Fibroblast of upper back skin (primary cell): ENCODE measurements at places on chromosomes 11 and 22.

DNA sequence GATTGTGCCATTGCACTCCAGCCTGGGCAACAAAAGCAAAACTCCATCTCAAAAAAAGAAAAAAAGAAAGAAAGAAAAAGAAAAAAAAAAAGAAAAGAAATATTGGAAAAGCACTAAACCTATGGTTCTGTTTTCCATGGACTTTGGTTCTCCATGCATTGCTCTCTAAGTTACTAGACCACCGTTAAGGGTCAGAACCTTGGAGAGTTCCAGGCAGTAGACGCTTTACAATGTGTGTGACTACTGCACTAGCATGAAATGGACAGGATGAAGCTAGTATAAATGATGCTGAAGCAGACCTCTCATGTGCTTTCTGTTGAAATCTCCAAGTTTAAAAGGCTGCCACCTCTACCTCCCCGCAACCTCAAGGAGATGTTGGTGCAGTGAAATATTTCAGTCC lies 63.5 kb downstream of the SIK2 start:
- DNase-seq = peak; percentile 75

GRCh38 chr11:72436661-72437060 lies 2.3 kb upstream of the CLPB start:
- DNase-seq = no peak

GRCh38 chr11:70889411-70889810 lies 363.0 kb downstream of the SHANK2 start:
- DNase-seq = no peak

DNA sequence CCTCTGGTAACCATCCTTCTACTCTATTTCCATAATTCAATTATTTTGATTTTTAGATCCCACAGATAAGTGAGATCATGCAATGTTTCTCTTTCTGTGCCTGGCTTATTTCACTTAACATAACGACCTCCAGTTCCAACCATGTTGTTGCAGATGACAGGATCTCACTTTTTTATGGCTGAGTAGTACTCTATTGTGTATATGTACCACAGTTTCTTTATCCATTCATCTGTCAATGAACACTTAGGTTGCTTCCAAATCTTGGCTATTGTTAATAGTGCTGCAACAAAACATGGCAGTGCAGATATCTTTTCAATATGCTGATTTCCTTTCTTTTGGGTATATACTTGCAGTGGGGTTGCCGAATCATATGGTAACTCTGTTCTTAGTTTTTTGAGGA lies 286.4 kb upstream of the C11orf87 start:
- DNase-seq = no peak

GRCh38 chr22:36862251-36863242 lies 1.7 kb downstream of the NCF4 start:
- DNase-seq = no peak

DNA sequence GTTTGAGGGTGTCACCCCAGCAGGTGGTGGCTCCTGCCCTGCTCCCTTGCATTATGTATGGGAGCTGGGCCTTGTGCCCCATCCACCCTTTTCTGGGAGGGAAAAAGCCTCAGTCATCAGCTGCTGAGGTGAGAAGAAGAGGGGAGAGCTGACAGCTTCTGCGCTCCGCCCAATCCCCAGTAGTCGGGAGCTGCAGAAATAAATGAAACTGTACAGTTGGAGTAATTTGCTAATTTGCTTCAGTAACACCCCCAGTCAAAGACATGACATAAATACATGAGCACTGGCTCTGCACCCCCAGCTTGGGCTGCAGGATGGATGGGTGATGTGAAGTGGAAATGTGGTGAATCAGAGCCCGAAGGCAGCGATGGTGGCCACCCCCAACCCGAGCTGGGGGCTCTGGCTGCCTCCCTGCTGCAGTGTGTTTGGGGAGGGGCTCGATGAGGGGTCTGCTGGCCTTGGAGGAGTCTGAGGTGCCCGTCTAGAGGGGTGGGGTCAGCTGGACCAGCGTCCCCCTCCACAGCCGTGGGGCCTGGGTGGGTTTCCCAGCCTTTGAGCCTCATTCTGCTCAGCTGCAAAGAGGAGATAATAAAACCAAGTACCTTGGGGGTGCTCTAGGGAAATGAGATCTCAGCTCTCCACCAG lies 59.2 kb downstream of the MPPED1 start:
- DNase-seq = no peak

DNA sequence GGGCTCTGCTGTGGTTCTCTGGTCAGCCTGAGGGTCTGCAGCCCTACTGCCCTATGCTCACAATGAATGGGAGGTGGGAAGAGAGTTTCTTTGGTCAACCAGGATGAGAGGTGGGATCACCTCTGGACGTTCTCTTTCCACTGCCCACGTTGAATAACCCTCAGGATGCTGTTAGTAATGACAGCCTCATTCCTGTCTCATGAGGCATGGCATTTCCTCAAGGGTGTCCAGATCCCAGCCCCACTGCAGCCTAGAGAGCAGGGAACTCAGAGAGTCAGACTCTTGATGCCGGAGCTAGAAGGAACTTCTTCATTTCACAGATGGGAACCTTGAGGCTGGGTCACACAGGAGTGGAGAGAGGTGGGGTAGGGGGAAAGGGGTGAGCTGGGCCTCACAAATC lies 196.0 kb downstream of the CEP164 start:
- DNase-seq = peak; percentile 47

DNA sequence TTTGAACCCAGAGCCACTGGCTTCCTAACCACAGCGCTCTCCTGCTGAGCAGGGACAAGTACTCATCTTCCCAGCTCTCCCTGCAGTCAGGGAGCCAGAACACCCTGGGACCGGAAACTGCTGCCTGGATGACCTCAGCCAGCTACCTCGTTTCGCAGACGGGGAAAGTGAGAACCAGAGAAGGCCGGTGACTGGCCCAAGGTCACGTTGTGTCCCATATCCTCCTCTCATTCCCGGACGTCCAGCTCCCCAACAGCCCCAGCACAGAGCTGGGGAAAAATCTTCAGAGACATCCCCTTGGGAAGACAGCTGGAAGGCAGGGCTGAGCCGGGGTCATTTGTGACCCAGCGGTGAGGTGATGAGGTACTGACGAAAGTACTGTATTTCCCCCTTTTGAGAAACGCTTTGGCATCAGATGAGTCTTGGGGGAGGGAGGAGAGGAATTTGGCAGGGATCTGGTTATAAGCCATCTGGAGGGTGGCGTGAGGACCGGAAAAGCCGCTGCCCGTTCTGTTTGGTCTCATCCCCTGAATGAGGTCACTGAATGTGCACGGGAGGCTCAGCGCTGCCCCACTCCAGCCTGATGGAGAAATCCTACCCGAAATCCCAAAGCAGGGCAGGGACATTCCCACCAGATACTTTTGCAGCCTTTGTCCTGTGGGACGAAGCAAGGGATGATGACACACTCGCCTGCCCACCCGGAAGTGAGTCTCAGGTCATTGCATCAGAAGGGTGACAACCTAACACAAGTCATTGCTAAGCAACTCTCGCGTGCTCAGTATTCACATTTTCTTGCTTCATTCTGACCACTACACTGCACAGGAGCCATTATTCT lies 41.1 kb downstream of the LIF start:
- DNase-seq = peak; percentile 88

- no peak for DNase-seq
Observed at GRCh38 chr22:32331236-32331917, 26.3 kb upstream of the RFPL3 start.

DNA sequence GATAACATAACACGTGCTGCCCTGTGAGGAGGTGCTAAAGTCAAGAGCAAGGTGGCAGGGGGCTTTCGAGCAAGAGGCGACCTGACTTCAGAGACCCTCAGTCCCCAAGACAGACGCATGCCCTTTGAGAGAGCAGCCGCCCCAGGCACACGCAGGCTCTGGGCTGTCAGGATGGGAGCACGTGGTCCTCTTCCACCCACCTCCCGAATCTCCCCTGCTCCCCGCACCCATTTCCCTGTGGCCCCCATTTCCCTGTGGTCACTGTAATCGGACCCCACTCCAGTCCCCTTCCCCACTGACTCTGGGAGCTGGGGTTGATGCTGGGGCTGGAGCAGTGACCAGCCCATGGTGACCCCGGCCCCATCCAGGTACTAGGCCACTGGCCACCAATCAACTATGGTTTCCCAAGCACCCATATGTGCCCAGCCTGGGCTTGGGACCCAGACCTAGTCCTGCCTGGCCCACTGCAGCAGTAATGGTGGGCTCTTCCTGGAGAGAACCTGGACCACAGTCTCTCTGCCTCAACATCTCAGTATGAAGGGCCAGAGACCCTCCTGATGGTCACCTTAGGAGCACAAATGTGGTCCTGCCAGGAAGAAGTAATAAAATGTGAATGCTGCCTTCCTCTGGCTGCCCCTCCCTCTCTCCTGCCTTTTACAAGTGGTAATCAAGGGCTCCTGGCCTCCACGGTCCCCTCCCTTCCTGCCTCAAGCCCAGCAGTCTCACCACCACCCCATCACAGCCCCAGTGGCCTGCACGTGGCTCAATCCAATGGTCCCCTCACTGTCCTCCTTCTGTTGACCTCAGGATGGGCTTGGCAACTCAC lies 39.0 kb downstream of the IGLL5 start:
- DNase-seq = no peak

DNA sequence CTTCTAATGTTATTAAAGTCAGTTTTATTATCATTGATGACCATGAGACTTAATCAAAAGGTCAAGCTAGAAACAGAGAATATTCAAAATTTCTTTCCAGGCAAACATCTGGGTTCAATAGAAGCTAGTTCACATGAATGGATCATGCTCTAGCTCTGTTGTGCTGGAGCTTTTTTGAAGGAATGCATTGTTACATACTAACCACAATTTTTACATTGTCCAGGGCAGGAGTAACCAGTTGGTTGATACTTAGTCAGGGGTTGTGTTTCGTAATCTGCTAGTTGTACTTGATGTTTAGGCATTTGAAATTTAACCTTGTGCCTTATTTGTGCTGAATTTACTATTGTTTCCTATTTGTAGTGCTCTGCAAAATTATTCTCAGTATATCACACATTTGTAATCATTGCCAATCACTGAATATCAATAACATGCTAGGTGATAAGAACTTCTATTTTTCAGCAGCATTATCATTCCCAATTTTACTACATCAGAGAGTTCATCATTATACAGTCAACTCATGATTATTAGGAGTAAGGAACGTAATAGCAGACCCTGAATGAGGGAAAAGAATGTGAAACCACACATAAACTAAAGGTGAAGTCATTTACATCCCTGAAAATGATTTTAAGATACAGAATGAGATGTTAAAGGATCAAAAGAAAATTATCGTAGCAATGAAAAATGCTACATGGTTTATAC lies 23.2 kb downstream of the NF2 start:
- DNase-seq = peak; percentile 92

GRCh38 chr11:120510406-120511115 lies 987 bp upstream of the GRIK4 start:
- DNase-seq = no peak

DNA sequence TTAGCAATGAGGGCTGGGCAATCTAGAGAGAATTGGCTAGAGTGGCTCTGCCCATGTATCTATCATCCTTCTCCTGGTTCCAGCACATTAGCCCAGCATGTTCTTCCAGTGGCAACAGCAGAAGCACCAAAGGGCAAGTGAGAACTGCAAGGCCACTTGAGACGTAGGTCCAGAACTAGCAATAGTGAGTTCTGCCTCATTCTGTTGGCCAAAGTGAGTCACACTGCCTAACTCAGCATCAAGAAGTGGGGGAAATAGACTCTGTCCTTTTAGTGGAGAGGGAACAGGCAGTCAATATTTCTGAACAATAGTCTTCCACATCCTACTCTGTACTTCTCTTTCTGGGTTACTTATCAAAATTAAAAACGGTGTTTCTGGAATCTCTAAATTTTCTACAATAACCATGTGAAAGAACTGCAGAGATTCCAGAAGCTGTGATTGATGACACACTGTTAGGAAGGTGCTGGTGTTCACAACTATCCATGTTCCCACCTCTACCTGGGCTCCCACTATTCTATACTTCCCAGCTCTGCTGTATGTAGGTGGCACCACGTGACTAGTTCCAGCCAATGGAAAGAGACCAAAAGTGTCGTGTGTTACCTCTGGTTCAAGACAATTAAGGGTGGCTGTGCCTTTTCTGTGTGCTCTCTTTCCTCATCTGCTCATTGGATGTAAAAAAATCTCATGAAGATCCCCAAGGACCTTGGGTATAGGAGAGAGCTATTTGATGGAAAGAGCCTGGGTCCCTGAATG lies 23.4 kb upstream of the GRK3 start:
- DNase-seq = no peak

- peak; percentile 73 for DNase-seq
Observed at GRCh38 chr22:38824585-38824984, 19.2 kb downstream of the NPTXR start.

- no peak for DNase-seq
Observed at GRCh38 chr11:13603661-13604060, 64.8 kb upstream of the FAR1 start.

DNA sequence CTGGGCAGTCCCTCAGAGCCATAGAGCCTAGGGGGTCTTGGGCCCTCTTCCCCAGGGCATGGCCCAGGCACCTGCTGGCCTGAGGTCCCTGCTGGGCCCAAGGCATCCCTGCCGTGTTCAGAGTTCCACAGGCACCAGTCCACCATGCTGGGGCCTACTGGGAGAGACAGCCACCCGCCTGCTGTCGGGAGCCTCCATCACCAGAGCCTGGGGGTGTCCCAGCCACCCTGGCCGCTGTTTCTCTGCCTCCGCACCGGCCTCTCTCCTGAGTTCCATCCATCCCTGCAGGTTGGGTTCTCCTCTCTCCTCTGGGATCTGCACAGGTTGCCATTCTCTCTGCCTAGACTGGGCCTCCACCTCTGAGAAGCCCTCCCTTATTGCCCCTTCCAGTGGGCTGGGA lies 68.6 kb downstream of the KCNQ1 start:
- no peak for DNase-seq

DNA sequence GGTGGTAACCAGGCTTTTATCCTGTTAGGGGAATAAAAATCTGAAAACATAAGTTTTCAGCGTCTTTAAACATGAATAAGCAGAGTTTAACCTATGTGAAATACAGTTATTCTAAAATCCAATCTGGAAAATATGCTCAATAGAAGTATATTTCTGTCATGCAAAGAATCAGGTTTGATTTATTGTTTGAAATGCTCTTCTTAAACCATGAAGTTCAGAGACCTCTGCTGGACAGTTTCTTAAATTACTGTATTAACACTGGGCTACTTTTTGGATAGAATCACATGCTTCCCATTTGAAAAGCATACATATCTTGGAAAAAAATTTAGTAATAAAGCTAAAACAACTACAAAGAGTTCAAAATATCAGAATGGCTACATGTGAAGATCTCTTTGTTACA lies 25.4 kb downstream of the APIP start:
- peak; percentile 36 for DNase-seq

DNA sequence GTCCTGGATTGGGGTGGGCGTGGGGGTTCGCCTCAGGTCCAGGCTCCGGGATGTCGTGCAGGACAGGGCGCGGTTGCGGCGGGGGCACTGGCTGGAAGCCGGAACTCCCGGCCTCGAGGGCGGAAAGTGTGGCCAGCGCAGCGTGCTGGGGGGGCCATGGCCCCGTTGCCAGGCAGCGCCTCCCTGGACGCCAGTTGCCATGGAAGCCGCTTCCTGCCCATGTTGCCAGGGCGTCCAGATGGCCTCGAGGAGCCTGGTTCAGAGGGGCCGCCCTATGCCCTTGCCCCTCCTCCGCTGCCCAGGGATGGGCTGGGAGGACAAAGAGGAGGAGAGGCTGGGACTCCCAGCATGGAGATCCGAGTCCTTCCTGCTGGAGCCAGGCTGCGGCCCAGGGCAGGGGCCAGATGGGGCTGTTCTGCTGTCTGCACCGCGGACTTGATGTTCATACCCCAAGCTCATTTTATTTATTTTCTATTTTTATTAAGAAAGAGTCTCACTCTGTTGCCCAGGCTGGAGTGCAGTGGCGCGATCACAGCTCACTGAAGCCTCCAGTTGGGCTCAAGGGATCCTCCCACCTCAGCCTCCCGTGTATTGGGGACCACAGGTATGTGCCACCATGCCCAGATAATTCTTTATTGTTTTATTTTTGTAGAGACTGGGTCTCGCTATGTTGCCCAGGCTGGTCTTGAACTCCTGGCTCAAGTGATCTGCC lies 4.6 kb upstream of the CCDC188 start:
- DNase-seq = no peak

- DNase-seq = no peak
Observed at GRCh38 chr22:46914916-46915894, 152.8 kb downstream of the TBC1D22A start.
